ENCODE measurements at places on chromosomes 13 and 19.

GRCh38 chr13:37863708-37864107, 5.9 kb downstream of the TRPC4 start:
- no peak for DNase-seq

GRCh38 chr19:54299126-54299498, 13.9 kb downstream of the LILRA5 start:
- DNase-seq: no peak

GRCh38 chr19:41552558-41552957, 23.4 kb upstream of the CEACAM21 start:
- DNase-seq: peak; percentile 49

DNA sequence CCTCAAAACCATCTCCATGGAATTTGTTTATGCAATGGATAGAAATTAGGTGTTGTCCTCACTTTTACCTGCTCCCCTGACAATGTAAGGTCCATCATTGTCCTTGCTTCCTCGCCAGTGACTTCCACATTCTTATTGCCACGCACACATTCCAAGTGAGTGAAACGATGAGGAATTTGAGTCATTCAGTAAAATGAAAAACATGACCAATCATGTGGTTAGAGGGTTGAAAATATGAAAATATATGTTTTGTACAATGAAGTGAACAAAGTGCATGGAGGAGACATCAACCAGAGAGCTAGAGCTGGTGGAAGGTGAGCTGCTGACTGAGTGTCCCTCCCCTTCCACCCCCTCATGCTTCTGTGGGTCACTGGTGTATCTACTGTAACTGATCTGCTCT, 91.7 kb downstream of the ATP8A2 start:
- no peak for DNase-seq

- DNase-seq: no peak
Observed at GRCh38 chr13:31154939-31155338, 6.8 kb downstream of the HSPH1 start.

DNA sequence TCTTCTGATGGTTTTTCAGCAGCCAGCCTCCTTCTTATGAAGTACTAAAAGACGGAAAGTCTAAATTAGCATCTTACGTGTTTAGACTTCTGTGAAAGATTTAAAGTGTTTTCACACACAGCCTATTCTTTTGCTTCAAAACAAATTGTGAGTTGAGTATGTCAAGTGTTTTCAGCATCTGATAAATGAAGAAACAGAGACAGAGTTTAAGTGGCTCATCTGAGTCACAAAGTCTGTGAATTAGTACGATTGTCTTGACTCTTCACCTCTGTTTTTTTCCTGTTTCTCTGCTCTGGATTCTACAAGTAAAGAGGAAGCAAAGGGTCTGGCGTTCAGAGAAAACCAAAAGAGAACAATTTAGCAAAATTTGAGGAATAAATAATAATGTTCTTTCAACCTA, 116.4 kb downstream of the FRY start:
- DNase-seq: no peak

- DNase-seq: no peak
Observed at GRCh38 chr13:28337166-28338005, 157.5 kb downstream of the FLT1 start.

DNA sequence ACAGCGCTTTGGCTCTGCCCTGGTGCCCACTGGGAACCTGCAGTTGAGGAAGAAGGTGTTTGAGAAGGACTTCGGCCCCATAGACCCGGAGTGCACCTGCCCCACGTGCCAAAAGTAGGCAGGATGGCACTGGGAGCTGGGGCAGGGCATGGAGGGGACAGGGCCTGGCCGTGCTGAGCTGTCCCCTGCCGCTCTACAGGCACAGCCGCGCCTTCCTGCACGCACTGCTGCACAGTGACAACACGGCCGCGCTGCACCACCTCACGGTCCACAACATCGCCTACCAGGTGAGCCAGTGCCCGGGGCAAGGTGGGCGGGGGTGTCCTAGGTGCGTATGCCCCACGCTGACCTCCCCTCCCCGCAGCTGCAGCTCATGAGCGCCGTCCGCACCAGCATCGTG, 5.1 kb upstream of the DNM2 start:
- no peak for DNase-seq

- DNase-seq: peak; percentile 78
Observed at GRCh38 chr13:112968910-112969691, at the start of gene MCF2L. MCF2L (plus strand) TSS chr13:112969214; CDS start chr13:112969380, 166 bp downstream.

DNA sequence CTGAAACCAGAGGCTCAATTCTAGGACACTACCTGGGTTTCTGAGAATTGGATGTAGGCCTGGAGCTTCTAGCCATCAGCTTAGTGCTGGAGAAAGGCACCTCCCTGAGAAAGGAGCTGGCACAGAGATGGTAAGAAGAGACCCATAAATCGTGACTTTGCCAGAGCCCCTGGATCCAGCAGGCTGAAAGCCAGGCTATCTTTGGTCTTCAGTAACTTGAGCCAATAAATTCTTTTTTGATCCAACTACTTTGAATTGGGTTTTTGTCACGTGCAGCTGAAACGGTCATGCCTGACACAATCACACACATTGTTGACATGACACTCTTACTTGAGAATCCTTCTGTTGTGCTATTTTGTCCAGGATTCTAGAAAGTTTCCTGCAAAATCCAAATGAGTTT, 103.4 kb downstream of the LHFPL6 start:
- no peak for DNase-seq

GRCh38 chr13:24068472-24068871, 92.0 kb upstream of the SPATA13 start:
- no peak for DNase-seq

DNA sequence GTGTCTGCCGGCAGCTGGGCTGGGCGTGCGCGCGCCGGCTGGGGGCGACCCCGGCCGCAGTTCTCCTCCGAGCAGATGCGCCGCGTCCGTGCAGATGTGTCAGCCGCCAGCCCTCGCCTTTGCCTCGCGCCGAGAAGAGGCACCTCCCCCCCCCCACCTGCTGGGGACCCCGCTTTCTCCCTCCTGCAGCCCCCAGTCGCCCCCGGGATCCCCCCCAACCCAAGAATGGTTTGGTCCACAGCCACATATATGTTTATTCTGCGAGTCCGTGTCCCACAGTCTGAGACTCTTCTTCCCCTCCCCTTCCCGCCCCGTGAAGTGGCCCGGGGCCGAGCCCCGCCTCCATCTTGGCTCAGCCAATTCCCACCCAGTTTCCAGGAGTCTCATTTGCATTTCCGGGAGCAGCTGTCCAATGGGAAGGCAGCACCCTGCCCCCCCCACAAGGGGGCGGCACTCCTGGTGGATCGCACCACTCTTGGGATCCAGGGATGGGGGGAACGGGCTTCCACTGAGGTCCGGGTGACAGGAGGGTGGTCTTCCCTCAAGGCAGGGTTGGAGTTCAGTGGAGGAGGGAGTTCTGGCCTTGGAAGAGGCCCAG, 8.6 kb downstream of the ISOC2 start:
- peak; percentile 58 for DNase-seq

DNA sequence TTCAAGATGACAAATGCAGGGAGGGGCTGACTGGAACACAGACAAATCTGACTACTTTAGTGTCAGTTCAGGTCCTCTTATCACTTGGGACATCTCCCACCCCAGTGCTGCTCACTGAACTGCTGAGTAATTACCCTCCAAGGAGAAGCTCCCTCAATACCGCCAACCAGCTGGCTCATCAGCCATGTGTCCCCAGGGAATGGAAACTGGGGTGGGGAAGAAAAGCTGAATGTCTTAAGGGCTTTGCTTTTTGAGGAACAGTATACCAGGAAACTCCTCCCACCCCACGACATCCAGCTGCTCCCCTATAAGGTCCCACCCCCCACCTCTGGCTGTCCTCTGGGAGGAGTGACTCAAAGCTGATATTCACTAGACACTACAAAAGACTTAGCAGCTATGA, 2.0 kb downstream of the ZNF823 start:
- no peak for DNase-seq

DNA sequence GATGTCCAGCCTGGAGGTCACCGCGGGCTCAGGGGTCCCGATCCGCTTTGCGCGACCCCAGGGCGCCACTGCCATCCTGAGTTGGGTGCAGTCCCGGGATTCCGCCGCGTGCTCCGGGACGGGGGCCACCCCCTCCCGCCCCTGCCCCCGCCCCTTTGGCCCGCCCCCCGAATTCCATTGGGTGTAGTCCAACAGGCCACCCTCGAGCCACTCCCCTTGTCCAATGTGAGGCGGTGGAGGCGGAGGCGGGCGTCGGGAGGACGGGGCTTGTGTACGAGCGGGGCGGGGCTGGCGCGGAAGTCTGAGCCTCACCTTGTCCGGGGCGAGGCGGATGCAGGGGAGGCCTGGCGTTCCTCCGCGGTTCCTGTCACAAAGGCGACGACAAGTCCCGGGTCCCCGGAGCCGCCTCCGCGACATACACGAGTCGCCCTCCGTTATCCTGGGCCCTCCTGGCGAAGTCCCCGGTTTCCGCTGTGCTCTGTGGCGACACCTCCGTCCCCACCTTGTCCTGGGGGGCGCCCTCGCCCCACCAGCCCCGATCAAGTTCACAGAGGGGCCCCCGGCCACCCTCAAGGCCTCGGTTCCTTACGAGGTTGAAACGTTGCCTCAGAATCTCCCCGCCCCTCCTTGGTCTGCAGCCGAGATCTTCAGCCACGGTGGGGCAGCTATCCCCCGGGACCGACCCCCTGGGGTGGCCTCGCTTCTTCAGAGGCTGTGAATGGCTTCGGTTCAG, 1.2 kb downstream of the LDLR start:
- peak; percentile 96 for DNase-seq

- peak; percentile 78 for DNase-seq
Observed at GRCh38 chr19:55585658-55586339, 5.2 kb upstream of the ZNF579 start.

- no peak for DNase-seq
Observed at GRCh38 chr19:30064348-30064699, 122.3 kb downstream of the URI1 start.

DNA sequence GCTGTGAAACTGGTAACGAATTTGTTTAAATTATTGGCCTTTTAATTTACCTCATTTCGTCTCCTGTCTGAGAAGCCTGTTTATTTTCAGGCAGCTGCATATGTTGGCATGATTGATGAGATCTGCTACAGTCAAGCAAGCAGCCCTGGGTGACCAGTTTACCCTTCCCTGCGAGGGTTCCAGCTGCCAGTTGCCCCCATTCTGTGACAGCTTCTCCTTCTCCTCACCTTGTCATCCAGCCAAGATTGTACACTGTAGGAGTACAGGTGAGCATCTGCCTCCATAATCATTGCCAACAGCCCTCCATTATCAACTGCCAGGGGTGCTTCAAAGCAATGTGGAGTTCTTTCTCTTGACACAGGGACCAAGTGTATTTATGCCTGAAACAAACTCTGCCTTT, 1979.9 kb upstream of the PRR20A start:
- no peak for DNase-seq

DNA sequence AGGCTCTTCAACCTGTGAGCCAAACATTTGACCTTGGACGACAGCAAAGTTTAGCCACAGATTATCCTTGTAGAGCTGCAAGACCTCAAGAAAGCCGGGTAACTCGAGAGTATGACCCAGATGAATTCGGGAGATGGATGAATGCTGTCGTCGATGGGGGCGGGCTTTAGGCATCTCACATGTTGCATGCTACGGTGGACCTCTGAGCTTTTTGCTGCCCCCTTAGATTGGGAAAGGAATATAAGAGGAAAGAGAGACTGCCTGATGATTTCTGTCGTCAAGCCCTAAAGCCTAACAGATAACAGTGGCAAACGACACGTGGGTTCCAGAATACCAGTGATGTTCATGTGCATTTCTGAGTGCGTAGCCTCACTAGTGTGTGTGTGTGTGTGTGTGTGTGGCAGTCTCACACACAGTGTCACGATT, 730 bp upstream of the ABCC4 start:
- DNase-seq: no peak

DNA sequence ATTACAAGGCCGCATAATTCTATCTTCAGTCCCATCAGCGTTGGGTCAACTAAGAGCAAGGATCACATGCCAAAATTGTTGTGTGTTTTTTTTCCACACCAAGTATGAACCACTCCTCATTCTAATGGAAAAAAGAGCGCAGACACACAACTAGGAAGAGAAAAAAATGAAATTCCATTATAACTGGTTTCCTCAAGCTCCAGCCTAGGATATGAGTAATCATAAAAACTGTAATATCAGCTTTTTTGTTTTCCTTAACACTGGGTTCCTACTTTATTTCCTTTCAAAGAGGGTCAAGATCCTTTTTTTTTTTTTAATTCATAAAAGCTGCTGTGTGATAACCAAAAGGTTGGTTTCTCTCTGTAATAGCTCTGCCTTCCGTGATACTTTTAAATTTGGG, 19.4 kb downstream of the TSHZ3 start:
- DNase-seq: no peak

DNA sequence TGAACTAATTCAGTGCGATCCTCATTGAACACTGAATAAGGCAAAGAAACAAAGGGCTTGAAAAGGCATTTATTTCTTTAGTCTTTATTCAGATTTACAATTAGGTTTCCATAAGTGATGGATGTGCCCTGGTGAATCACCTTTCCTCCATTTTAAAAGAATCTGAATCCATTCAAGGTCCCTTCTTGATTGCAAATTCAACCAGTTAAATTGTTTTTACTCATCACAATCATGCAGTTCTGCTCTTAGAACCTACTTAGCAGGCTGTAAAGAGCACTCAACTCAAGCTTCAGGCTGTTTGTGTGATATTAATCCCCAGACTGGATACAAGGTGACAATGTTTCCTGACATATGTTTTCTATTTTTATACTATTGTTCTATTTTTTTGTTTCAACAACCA, 321.0 kb downstream of the TBC1D4 start:
- DNase-seq: no peak

DNA sequence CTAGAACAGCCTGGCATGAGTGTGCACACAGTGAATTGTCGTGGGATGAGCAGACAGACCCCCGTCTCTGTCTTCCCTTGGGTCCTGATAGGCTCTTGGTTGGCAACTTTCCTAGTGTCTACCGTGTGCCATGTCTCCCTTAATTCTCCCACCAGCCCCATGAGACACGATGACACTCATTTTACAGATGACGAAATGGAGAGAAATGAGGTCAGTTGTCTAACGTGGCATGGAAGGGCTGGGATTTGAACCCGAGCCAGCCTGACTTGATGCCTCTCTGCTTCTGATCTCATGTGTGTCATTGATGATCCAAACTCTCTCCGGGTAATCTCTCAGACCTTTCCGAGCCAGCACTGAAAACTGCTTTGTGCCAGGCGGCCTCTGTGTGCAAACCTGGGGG, 8.4 kb upstream of the KLK14 start:
- DNase-seq: no peak

DNA sequence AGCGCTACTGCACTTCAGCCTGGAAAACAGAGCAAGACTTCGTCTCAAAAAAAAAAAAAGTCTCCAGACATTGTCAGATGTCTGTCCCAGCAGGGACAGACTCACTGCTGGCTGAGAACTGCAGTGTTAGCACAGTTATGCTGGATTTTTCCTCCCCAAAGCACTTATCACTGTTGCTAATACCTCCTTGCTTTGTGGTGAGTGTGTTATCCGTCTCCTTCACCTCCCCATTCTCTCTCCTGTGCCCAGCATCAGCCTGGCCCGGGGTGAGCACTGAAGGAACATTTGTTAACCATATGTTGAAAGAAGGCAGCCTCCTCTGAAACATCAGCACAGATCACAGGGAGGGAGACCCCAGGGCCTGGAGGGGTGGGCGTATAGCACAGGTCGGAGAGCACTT, 11.3 kb downstream of the MYO9B start:
- no peak for DNase-seq

GRCh38 chr19:40597329-40597838, 3.8 kb upstream of the LTBP4 start:
- DNase-seq: no peak
